SK-N-MC (cell line): ENCODE measurements at places on chromosomes 2 and 18.

GRCh38 chr2:69242651-69243051, 144.4 kb downstream of the GFPT1 start:
- peak; percentile 88 for DNase-seq

DNA sequence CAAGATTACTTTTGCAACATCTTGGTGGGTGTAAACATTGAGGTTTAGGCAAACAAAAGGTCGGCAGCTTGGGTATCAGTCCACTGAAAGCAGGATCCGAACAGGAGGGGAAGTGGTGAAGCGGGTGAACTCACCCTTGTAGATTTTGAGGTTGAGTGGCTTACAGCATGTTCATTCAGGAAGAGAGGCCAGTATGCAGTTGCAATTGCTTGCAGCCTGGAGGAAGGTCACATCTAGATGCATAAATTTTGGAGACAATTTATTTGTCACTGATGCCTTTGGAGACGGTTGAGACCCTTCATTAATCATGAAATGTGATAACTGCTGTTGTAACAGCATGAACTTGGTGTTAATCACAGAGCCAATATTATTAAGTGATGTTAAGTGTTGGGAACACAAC, 131.1 kb downstream of the LTBP1 start:
- DNase-seq = no peak

- no peak for DNase-seq
Measured at GRCh38 chr2:535222-535621, 142.0 kb downstream of the TMEM18 start.

DNA sequence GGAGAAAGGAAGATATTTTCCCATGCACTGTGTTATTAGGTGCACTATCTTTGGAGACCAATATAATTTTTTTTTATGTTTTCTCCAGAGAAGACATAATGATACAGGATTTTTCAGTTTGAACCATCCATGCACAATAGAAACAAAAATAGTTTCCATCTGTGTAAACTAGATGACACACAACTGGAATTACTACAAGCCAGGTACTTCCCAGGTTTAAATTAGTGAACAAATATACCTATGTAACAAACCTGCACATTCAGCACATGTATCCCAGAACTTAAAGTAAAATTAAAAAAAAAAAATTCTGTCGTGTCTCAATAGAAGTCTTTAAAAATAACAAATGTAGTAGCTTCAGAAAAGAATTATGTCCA, 1616.8 kb upstream of the ACVR2A start:
- no peak for DNase-seq

- no peak for DNase-seq
Measured at GRCh38 chr2:181680055-181680936, at the start of gene NEUROD1. TSS of gene NEUROD1 (minus strand) at chr2:181680517. CDS start at chr2:181678860, 1,657 bp downstream.
